ENCODE measurements at places on chromosomes 3 and 15.
A peak's percentile ranks its signal among the peaks of the same experiment; 100 is the strongest.

- no peak for DNase-seq
Observed at GRCh38 chr3:59692117-59692516, 642.3 kb upstream of the CFAP20DC start.

DNA sequence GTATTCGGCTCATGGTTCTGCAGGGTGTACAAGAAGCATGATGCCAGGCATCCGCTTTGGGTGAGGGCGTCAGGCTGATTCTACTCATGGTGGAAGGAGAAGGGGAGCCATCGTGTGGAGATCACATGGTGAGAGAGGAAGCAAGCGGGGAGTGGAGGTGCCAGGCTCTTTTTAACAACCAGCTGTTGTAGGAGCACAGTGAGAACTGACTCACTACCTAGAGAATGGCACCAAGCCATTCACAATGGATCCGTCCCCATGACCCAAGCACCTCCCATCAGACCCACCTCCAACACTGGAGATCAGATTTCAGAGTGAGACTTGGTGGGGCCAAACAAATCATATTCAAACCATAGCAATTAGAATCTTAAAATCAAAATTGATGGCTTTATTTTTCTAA is 259.8 kb upstream of the CTDSPL start:
- no peak for DNase-seq

GRCh38 chr15:89755701-89756100 is 4.7 kb upstream of the MESP1 start:
- no peak for DNase-seq

- no peak for DNase-seq
Observed at GRCh38 chr3:180359953-180360279, 242.0 kb upstream of the TTC14 start.

DNA sequence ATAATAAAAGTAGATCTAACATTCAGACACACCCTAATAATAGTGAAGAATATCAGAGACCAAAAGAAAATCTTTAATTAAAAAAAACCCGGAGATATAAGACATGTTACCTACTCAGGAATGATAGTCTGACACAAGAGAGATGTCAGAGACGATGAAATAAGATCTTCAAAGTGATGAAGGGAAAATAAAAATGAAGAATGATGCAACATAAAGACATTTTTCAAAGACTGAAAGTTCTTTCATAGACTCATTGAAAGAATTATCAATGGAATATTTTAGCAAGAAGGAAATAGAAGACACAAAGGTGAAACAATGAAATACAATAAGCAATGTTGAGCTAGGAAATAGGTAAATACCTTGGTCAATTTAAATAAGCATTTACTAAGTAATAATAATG is 19.6 kb downstream of the HCLS1 start:
- no peak for DNase-seq

DNA sequence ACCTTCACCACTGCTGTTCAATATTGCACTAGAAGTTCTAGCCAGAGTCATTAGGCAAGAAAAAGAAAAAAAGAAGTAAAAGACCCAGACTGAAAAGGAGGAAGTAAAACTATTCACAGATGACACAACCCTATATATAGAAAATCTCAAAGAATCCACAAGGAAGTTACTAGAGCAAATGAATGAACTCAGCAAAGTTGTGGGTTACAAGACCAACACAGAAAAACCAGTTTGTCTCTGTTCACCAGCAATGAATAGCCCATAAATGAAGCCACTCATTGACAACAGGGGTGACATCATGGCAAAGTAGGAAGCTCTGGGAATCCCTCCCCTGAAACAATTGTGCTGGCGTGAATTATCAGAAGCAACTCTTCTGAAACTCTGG is 4.6 kb downstream of the CFAP100 start:
- no peak for DNase-seq

DNA sequence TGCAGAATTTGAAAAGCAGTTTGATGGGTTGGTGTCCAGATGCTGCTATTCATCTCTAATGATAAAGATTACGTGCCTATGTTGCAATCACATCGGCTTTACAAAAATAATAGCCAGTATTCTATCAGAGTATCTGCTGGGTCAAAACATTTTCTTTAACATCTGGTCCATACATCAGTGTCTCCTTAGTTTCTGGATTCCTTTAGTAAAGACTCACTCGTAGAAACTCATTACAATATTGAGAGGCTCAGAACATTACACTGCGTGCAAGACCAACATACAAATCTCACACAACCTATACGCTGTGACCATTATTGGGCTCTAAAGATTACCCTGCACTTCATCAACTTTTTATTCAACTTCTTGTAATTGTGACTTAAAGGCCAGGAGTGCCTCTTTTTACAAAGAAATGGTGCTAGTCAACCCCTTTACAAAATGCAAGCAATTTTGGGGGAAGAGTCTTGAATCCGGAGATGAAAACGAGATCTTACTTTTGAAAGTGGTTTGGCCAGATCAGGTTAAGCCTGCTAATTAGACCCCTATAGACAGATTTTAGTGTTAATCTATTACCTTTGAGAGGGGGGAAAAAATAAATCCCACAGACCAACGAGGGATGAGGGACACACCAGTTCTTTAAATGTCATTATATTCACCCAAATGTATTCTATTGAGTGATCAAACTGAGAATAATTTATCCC is 2.9 kb downstream of the TRA2B start:
- no peak for DNase-seq

DNA sequence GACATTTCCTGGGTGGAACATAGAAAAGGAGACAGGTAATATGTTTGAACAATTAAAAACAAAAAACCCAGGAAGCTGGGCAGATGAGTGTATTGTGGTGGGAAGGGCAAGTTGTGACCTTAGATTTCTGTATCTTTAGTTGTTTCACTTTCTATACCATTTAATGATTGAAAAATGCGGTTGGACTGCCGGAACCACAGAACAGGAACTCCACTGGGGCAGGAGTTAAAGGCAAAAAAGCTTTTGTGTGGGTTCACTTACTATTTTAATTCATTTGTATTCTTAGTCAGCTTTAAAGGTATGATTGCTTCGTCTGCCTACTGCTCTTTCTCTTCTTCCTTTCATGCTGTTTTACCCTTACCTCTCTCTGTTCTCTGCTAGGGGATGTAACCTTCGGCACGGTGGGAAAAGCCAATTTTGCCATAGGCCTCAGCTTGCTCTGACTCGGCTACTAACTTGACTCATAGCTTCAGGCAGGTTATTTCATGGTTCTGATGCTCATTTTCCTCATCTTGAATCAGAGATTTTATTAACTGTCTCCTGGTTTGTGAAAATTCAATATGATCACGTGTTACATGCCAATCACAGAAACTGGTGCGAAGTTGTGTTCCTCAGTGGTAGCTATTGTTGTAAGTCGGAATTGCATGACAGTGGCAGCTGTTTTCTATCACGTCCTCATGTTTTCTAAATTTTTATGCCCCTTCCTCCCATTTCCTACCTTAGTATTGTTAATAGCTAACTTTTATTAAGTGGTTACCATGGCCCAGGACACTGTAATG is 1.6 kb upstream of the MCTP2 start:
- DNase-seq: no peak

- DNase-seq: no peak
Observed at GRCh38 chr3:101735833-101736232, 11.4 kb downstream of the CEP97 start.

DNA sequence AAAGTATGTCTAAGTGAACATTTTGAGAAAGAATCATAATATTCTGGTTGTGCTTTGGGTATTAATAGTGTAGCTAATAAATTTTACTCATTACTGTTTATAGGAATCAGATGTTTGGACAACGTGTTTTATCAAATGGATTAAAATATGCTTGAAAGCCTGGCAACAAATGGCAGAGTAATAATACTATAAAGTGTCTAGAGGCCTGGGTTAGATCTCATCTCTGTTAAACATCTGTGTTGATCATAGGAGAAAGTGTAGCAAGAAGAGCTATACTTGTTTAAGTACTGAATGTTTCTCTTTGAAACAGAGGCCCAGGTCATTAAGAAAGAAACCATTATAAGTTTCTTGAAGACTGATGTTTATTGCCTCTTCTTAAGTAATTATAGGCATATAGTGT is 30.5 kb downstream of the VPS8 start:
- no peak for DNase-seq

DNA sequence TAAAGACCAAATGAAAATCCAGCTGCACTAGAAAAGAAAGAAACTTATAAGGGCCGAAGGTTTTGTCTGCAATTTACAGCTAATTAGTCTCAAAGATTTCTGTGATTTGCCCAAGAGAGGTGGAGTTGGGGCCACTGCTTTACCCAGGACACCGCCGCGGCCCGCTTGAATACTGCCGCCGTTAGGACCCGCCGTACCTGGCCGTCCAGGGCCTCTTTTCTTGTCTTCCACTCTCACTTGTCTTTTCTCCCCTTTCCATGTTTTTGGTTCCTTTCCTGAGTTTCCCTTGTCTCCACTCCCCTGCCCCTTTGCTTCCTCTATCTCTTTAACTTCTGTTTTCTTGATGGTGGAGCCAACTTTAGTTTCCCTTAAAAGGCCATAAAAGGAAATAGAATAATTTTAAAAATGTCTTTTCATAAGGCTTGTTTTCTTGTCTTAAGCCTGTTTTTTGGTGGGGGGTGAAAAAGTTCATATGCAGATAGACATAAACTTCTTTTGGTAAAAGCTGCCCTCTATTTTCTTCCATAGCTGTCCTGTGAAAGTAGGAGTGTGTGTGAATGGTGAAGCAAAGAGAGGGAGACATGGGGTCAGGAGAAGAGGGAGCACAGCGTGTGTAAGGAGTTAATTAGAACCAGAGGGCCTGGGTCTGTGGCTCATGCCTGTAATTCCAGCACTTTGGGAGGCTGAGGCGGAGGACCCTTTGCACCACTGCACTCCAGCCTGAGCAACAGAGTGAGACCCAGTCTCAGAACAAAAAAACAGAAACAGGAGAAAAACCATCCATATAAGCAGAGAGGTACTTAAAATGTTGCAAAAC is 16.0 kb upstream of the CCNL1 start:
- DNase-seq: peak; percentile 48

DNA sequence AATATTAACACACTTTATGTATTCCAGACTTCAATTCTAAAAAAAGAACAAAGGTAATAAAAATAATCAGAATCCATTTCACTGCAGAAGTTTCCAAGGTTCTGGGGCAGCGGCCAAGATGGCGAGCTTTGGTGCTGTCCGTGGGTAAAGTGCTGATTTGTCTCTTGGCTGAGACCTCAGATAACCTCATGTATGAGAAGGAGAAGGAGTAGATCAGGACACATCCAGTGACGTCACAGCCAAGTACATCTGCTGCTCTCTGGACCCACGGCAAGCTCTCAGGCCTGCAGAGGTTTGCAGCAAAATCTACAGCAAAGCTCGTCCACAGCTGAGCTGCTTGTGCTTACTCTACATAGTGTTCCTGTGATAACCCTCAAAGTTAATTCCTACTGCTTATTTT is 165.7 kb downstream of the MAGI1 start:
- no peak for DNase-seq

DNA sequence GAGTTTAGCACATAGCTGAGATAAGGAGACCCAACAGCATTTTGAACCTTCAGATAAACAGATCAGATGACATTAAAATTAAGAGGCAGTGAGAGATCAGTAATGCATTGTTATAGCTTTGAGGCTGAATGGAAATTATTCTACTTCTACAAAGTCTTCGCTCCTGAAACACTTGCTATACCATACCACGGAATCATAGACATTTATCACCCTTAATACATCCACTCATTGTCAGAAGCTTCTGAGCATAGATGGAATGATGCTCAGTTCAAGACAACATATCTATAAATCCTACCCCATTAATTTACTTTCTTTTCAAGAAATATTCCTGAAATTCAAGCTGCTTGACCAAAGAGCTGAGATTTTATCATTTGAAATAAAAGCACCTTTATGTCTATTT is 266.7 kb downstream of the C3orf38 start:
- no peak for DNase-seq

DNA sequence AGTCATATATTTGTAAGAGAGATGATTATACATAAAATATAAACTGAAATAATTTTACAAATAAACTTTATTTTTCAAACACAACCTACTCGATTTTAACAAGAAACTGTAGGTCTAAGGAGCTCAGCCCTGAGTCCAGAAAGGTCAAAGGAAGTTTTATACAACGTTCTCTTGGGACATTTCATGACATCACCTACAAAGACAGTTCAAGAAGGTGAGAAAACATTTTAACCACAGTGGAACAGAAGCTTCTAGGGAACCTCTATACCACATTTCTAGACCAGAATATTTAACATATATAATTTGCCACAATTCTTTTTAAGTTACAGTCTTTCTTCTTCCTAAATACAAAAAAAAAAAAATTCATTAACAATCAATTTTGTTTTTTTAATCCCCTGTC is 40.1 kb downstream of the CBLB start:
- DNase-seq: no peak

GRCh38 chr3:126130981-126131745 is 47.2 kb upstream of the SLC41A3 start:
- DNase-seq: peak; percentile 28

DNA sequence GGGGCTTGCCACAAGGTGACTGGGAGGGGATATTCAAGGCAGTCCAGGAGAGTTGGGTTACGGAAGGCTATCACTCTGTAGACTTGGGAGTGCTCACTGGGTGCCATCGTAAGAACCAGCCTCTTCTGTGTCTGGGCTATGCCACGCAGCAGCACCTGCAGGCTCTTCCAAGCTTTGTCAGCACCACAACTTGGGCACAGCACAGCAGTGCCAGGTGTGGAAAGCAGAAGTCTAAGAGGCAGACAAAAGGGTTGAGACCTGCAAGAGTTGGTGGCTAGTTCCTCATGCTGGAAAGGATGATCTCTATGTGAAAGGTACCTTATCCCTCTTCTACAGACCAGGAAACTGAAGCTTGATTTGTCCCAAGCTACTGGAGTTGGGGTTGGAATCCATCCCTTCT is 15.8 kb downstream of the CX3CR1 start:
- no peak for DNase-seq

DNA sequence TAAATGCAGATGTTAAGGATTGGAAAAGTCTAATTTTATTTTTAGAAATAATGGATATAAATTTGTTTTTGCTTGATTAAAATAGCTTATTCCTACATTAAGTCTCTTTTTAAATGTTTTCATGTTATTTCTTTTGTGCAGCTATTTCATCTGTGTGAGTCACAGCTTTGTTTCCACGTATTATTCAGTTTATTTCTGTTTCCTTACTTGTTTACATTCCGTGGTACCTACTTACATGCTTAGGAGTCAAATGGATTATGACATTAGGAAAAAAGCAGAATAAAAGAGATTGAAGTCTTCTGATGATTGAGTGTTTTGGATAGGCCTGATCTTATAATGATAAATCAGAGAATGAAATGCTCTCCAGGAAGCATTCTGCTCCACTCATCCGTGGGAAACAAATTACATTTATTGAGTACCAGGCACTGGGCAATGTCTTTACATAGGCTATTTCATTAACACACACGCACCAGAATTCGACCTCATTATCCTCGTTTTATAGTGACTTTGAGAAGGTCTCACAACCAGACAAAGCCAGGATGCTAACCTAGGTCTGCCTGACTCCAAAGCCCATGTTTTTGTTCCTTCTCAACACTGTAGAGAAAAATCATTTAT is 38.1 kb upstream of the RASA2 start:
- no peak for DNase-seq
